Adrenal gland (tissue), 19 donors: ENCODE measurements at places on chromosomes 11 and 22. TPM values are rescaled to one million over a fixed set of nuclear protein-coding genes. Genes with fewer than 3 reads are reported as not detected.

The CTSD gene
- 1,335 TPM for polyA plus RNA-seq

The LRRC56 gene
- polyA plus RNA-seq = 4.3 TPM

The SLC22A25 gene
- polyA plus RNA-seq = not detected

The ACRV1 gene
- not detected for polyA plus RNA-seq

The SYT8 gene
- polyA plus RNA-seq = not detected

The ELFN2 gene
- polyA plus RNA-seq = 0.30 TPM

The RIMBP3B gene
- 0.13 TPM for polyA plus RNA-seq

The PPFIA1 gene
- polyA plus RNA-seq = 32.9 TPM

The CYP2D6 gene
- 16.2 TPM for polyA plus RNA-seq
